ENCODE measurements at places on chromosomes 11 and 22.

DNA sequence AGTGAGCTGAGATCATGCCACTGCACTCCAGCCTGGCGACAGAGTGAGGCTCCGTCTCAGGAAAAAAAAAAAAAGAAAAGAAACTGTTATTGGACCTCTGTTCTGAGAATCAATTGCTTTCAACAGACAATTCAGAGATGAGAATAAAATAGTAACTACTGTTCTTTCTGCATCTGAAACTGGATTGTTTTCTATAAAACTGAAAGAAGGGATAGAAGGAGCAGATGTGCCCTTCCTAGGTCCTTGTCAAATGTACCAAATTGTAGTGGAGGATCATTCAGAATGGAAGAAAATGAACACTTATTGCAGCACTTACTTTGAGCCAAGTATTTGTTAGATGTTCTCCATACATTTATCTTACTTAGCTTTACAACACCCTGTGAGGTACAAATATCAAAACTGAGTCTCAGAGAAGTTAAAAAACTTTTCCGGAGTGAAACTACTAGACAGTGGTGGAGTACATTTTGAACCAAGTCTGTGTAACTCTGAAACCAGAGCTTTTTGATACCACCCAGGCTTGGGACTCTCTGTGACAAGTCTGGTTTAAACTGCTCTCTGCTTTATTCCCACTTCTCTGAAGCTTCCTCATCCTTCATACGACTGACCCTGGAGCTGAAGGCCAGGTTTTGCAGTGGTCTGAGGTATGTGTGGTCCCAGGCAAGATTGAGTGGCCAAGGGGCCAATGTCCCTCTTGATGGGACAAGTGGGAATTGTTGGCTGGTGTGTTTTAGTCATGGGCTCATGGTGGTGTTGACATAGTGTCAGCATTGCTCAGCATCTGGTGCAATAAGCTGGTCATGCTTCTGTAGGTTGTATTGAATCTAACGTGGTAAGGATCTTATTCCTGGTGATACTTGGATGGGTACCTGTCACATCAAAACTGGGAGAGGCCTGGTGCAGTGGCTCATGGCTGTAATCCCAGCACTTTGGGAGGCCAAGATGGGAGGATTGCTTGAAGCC, 48.2 kb upstream of the CCDC134 start:
- no peak for DNase-seq

- no peak for DNase-seq
These were observed 13.1 kb upstream of the MS4A6A start for GRCh38 chr11:60195923-60196368.

DNA sequence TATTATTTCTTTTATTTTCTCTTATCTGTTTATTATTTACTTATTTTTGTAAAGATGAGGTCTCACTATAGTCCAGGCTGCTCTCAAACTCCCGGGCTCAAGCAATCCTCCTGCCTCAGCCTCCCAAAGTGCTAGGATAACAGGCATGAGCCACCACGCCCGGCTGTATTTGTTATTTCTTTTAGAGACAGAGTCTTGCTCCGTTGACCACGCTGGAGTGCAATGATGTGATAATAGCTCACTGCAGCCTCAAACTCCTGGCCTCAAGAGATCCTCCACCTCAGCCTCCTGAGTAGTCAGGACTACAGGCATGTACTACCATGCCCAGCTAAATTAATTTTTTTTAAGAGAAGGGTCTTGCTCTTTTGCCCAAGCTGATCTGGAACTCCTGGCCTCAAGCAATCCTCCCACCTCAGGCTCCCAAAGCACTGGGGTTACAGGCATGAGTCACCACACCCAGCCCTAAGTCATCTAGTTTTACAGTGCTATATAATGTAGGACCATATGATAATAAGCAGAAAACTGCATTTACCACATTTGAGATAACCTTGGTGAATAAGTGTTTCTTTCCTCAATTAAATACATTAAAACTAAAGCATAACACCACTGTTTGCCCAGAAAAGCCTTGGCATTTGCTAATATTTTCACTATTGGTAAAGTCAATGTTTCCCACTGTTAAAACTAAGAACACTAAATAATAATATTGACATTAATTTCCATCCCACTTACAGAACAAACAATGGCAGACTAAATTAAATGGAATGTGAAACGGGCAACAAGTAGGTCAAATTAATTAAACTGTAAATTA, 127.5 kb downstream of the SIK3 start:
- DNase-seq, result no peak

GRCh38 chr22:46287873-46288751, 8.6 kb upstream of the GTSE1 start:
- DNase-seq, result no peak

GRCh38 chr11:73325036-73325981, 17.2 kb downstream of the ARHGEF17 start:
- no peak for DNase-seq

DNA sequence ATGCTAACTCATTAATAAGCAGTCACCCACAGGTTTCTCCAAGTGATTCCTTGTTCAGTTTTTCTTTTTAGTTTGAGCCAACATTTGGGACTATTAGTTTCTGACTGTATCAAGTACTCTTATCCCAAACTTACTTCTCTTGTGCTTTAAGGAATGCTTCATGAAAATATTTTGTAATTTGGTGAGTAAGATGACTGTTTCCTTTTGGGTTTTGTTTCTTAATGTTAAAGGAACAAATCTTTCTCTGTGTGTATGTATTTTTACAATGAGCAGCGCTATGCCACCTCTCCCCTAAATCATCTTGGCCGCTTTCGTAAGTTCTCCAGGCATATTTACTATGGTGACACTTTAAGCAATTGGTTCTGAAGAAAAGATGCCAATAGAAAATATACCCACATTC, 72.4 kb downstream of the LDLRAD3 start:
- no peak for DNase-seq

DNA sequence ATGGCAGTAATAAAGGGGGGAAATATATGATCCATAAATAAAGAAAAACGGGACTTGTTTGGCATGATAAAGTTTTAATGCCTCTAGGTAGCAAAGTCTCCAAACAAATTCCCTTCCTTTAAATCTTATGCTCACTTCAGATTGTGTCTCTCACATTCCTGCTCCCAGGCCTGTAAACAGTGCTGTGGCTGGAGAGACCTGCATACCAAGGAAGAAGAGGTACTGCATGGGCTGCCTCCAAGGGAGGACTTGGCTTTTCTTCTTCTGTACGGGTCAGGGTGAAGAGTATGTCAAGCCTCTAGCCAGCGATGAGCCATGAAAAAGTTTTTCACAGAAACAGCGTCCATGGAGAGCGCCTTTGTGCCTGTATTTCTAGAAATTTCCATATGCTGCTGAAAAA, 161.8 kb downstream of the KIRREL3 start:
- DNase-seq, result no peak

- no peak for DNase-seq
These were observed 868.0 kb downstream of the METTL15 start for GRCh38 chr11:28976012-28976800.

- no peak for DNase-seq
These were observed 7.2 kb upstream of the UCP3 start for GRCh38 chr11:74015919-74016684.

DNA sequence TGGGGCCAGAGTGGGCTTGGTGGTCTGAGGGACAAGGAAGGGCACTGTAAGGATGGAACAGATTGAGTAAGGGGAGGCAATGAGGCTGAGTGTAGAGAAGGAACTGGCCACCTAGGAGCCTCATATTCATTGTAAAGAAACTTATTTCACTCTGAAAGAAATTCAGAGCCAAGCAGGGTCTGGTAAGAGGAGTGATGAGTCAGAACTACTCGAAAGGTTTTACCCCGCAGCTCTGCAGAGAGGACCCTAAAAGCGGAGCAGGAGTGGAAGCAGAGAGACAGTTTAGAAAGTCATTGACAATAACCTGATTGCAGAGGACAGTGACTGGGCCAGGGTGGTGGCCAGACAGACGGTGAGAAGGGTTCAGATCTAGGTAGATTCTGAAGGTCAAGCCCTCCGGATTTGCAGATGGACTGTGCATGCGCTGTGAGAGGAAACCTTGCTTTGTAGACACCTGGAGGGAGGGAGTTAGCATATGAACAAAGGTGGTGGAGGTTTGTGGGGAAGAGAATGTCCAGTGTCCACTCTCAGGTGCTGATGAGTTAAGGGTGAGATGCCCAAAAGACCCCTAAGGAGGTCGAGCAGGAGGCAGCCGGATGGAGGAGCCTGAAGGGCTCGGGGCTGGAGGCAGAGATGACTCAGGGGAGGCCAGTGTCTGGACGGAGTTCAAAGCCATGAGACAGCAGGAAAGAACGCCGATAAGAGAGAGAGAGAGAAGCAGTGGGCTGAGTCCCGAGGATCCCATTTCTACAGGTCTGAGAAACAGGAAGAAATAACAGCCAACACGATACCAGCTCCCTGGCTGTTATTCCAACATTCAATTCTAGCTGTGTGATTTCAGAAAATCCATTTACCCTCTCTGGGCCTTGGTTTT, 546.0 kb downstream of the BRD1 start:
- DNase-seq, result no peak

GRCh38 chr22:41243361-41243760, 2.6 kb upstream of the CHADL start:
- no peak for DNase-seq

GRCh38 chr22:17537155-17537554, 26.1 kb upstream of the SLC25A18 start:
- DNase-seq, result no peak

GRCh38 chr22:21965762-21966288, 13.2 kb upstream of the PPM1F start:
- DNase-seq, result no peak

GRCh38 chr11:27968461-27968860, 139.5 kb downstream of the KIF18A start:
- no peak for DNase-seq

GRCh38 chr11:59615120-59615636, 396 bp downstream of the OSBP start:
- peak; percentile 63 for DNase-seq

DNA sequence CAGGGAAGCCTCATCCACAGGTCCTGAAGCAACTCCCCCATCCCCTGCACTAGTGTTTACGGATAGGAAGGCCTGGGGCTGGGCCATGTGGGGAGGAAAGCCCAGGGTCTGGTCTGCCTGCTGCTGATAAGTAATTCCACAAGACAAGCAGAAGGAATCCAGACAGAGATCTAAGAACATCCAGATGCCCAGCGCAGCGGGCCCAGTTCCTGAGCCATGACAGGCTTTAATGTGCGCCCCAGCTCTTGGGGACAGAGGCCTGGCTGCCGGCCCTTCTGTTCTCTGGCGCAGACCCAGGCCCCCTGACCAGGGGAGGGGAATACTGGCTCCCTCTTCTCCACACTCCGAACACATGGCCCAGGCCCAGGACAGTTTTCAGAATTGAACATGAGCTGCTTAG, 28.8 kb upstream of the ETS1 start:
- DNase-seq, result no peak

DNA sequence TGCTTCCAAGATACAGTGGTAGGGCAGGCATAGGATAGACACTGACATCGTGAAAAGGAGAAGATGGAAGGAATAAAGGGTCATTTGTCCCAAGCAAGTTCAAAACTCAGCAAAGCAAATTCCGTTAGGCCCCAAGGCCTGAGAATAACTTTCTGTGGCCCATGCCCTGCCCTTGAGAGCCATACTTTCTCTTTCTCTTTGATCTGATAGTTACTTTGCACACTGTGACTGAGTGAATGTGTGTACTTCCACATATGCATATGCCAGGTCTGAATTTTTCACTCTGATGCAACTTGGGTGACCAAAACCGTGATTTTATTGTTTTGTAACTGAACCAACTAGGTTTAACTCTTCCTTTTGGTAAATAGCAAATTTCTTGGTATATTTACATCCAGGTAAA, 371.5 kb downstream of the RAB38 start:
- DNase-seq, result no peak

- no peak for DNase-seq
These were observed 86.1 kb upstream of the ARHGAP20 start for GRCh38 chr11:110798201-110798900.

DNA sequence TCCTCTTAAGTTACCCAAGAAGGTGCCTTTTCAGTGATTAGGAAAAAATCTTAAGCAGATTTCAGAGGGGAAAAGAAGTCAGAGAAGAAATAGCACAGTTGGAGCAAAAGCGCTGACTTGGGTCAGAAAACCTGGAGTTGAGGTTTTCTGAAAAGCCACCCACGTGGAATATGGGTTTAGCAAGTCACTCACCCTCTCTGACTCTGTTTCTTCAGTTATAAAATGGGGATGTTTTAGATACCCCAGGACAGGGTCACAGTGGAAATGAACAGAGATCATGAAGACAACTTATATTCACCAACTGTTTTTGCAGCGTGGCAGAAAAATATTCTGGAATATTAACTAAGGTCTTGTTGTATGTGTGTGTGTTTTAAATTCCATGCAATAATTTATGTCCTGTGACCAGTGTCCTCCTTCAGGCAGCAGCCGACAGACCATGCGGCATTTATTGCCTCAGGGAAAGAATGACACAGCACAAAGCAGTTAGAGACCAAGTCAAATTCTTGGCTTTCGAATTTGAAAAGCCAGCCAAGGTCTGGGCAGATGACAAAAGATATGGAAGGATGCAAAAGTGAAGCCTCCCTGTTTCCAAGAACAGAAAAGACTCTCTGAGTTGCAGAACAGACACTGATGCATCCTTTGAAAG, 119.9 kb downstream of the MIAT start:
- DNase-seq, result peak; percentile 26

DNA sequence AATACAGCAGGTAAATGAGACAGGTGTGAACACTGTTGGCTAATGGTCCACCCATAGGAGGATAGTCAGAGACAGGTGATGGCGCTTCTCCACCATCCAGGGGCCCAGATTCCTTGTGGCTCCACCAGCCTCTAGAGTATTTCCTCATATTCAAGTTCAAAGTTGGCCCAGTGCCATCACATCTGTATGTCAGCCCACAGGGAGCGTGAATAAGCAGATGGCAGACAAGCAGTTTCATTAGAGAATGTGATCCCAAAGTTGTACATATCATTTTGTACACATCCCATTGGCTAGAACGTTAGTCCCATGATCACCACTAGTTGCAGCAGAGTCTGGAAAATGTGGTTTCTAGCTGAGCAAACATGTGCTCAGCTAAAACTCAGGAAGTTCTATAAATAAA, 11.0 kb upstream of the CWF19L2 start:
- no peak for DNase-seq

DNA sequence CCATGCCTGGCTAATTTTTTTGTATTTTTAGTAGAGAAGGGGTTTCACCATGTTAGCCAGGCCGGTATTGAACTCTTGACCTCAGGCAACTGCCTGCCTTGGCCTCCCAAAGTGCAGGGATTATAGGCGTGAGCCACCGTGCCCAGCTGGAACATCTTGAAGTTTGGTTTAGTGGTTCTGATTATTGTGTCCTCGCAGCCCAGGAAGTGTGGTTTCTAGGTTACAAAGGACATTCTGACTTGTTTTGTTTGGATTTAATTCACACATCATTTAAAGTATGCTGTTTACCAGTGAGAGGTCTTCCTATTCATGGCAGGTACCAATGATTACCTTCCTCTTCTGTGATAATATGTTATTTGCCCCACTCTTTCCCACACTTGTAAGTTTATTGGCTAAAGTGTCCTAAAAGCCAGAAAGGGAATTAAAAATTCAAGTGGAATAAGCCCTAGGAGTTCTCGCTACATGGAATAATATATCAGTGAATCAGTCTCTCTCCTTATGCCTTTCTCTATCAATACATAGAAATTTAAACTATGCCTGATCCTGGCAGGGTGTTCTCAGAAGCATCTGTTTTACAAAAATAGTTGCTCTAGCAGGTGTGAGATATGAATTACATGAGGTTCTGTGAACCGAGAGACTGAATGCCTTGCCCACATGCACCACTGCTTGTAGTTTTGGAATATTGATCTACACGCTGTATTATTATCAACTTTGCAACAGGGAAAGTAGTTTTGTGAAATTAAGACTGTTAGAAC, 263.1 kb downstream of the DDX10 start:
- DNase-seq, result no peak
